Activated T-cell treated with anti-CD3 and anti-CD28 coated beads, Interleukin-2, amount 50 U/mL, for 4 hours (primary cell): ENCODE measurements at places on chromosomes 2 and 18. TPM values are rescaled to one million over a fixed set of nuclear protein-coding genes. Genes with fewer than 3 reads are reported as not detected.

GRCh38 chr18:57107140-57107832, 39.6 kb upstream of the BOD1L2 start:
- no peak for DNase-seq

- no peak for DNase-seq
Measured at GRCh38 chr2:219327719-219328118, 4.8 kb downstream of the RESP18 start.

DNA sequence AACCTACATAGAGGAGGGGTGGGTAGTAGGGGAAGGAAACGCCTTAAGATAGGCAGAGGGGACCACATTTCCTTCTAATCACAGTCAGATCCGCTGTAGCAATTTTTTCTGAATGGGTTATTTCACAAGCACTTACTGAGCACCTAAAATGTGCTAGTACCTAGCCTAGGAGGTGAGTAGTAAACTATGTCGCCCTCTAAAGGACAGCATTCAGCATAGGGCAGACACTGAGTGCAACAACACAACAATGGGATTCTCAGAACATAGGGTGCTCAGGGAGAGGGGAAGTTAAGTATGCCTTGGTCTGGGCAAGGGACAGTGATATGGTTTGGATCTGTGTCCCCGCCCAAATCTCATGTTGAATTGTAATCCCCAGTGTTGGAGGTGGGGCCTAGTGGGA, 166.1 kb upstream of the RAB6C start:
- no peak for DNase-seq

GRCh38 chr2:229033816-229034215, 237.3 kb downstream of the PID1 start:
- no peak for DNase-seq

DNA sequence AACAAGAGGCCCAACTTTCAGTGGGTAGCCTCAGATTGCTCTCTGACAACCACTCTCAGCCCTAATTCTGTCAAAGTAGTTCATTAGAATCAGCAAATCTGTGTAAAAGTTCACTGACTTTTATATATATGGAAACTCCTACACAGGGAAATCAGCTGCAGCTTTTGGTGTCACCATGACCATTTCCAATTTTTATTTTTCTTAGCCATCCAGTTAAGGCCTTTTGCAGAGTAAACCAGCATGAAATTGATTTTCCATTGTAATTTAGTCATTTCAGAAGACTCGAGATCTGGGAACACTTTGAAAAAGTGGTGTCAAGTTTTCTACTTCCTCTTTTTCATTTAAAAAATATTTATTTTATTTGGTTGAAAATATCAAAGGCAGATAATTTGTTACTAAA, 263.2 kb downstream of the TMEM182 start:
- DNase-seq = no peak

GRCh38 chr18:69539404-69539803, 138.7 kb downstream of the DOK6 start:
- DNase-seq = no peak

Gene CCDC150
- 4.8 TPM for total RNA-seq

Gene PCARE
- not detected for total RNA-seq

Gene VSNL1
- not detected for total RNA-seq
